ENCODE measurements at places on chromosomes 6 and 20.
A peak's percentile ranks its signal among the peaks of the same experiment; 100 is the strongest.

DNA sequence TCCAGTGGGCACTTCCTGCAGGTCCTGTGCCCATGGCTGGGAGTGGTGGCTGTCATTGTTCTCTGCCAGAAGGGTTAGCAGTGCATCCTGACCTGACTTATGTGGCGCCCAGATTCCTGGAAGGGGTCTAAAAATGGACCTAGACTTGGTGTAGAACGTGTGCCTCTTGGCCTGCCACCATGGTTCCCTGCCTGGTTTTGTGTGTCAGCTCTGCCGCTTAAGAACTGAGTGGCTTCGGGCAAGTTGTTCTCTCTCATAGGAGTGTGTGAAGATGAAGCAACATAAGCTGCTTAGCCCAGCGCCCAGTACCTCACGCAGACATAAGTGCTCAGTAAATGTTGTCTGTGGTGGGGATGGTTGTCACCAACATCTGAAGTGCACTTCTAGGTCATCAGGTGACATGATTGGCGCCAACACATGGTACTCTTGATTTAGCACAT lies 52.1 kb downstream of the PTPN1 start:
- DNase-seq = no peak

- no peak for DNase-seq
These were observed 2.8 kb upstream of the CSTL1 start for GRCh38 chr20:23436681-23437080.

DNA sequence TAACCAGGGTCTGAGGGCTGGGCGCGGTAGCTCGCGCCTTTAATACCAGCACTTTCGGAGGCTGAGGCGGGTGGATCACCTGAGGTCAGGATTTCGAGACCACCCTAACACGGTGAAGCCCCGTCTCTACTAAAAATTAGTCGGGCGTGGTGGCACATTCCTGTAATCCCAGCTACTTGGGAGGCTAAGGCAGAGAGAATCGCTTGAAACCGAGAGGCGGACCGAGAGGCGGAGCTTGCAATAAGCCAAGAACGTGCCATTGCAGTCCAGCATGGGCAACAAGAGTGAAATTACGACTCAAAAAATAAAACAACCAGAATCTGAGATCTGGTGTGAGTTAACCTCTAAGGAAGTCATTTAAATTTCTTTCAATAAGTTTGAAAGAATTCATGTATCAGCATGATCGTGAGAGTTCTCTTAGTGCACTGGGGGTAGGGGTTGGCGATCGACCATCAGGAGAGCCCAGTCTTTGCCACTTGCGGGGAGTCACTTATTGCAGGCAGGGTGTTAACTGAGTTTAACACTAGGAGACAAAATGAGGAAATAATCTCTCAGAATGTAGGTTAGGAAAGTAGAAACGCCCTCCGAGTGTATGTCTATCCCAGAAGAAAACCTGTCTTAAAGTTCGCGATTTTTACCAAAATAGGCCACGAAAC lies 206.5 kb upstream of the ZNF184 start:
- no peak for DNase-seq

- no peak for DNase-seq
These were observed 37.0 kb downstream of the RNF217 start for GRCh38 chr6:124999105-124999764.

DNA sequence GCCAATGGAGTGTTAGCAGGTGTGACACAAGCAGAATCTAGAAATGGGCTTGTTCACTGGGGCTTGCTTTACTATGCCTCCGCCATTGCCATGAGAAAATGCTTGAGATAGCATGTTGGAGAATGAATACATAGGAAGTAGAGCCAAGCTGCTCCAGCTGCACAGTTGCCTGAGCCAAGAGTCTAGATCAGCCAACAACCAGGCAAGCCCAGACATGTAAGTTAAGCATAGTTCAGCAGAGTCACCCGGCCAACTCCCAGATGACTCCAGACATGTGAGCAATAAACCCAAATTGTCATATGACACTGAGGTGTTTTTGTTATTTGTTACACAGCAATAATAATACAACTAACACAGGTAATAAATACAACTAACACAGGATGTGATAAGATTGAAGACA lies 167.9 kb downstream of the HAO1 start:
- no peak for DNase-seq

GRCh38 chr20:41533537-41534136 lies 84.5 kb downstream of the CHD6 start:
- no peak for DNase-seq

GRCh38 chr6:98056955-98057354 lies 773.9 kb upstream of the MMS22L start:
- no peak for DNase-seq

- no peak for DNase-seq
These were observed 19.1 kb downstream of the SNAI1 start for GRCh38 chr20:50001784-50002311.

GRCh38 chr6:96058082-96058481 lies 42.3 kb downstream of the FUT9 start:
- DNase-seq = no peak

DNA sequence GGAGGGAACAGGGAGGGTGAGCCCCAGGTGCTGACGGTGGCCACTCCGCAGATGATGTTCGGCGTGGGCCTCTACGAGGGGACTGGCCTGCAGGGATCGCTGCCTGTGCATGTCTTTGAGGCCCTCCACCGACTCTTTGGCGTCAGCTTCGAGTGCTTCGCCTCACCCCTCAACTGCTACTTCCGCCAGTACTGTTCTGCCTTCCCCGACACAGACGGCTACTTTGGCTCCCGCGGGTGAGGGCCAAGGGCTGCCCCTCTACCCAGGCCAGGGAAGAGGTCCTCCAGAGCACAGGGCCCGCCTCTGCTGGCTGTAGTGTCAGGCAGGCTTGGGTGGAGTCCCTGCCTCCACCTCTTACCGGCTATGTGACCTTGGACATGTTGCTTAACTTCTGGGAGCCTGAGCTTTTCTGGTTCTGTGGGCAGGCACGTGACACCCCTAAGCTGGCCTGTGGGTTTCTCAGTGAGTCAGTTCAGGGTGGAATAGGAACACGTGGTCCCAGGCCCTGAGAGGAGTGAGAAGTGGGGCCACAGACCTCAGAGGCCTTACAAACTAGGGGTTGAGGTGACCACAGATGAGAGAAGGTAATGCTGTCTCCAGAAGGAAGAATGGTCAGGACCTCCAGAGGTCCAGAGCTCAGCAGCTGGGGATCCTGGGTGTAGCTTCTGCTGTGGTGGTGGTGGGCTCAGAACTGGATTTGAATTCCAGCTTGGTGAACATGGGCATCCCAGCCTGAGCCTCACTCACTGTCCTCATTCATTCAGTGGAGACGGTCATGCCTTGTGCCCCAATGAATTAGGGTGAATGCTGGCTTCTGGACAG lies 11.9 kb downstream of the PCIF1 start:
- DNase-seq = no peak

DNA sequence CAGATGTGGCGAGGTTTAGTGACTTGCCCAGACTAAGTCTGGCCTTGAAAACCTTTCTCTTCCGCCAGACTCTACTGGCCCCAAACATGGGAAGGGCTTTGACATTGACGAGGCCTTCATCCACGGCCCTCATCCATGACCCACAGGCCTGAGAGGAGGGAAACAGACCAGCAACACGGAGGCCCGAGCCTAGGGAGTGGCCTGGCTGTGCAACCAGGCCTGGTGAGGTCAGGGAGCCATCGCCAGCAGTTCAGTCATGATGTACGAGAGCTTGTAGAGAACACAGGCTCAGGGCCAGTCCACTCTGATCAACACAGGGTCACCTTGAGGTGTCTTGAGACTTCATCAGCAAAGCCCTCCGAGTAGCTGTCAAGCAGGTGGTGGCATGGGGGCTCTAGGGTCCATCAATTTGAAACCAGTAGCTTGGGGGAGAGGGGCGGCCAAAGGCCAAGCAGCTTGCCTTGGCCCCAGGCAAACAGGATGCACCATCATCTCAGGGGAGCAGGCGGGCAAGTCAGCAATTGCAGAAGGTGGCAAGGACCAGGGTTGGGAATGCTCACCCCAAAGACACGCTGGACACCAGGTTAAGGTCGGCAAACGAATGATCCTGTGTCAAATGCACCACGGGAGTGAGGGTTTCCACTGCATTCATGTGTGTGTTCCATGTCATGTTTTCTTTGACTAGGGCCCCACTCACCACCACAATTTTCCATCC lies 36.1 kb downstream of the GFOD1 start:
- no peak for DNase-seq

- DNase-seq = no peak
These were observed 9.6 kb upstream of the NELFCD start for GRCh38 chr20:58971429-58971828.

GRCh38 chr6:19988555-19988954 lies 151.4 kb downstream of the ID4 start:
- DNase-seq = no peak

DNA sequence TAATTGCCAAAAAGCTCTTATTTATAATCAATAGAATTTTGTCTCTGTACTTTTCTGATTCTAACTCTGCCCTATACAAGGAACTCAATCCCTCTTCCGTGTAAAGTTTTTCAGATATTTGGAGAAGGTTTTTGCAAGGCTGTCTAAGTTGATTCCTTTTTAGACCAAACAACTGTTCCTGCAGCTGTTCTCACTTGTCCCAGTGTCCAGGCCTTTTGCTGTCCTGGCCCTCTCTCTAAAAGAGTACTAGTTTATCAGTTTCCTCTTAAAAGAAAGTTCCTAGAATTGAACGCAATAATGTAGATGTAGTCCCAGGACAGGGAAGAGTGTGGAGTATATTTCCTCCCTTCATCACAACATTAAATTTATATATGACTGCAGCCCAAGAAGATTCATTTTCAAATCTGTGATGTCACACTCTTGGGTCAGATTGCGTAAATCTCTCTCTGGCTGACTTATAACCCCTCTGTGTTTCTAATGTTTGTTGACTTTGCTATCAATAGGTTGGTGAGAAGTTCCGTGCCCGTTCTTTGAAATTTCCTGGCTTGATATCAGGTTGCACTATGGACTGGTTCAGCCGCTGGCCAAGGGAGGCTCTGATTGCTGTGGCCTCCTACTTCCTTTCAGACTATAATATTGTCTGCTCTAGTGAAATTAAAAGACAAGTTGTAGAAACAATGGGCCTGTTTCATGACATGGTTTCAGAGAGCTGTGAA lies 139.4 kb upstream of the GLP1R start:
- no peak for DNase-seq

DNA sequence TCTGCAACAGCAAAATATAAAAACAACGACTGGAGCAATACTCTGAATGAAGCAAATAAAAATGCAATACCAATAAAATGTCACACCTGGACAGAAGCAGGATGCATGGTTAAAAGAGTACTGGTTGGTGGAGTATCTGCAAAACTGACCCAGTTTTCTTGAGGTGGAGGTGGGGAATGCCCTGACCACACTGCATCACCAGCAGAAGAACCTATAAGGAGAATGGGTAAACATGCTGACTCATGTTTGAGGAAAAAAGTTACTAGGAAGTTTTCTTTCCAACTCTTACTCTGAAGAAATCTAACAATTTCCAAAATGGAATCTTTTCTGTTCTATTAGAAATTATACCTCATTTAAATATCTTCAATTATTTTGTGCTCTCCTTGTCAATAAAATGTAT lies 43.6 kb downstream of the REPS1 start:
- DNase-seq = peak; percentile 15

DNA sequence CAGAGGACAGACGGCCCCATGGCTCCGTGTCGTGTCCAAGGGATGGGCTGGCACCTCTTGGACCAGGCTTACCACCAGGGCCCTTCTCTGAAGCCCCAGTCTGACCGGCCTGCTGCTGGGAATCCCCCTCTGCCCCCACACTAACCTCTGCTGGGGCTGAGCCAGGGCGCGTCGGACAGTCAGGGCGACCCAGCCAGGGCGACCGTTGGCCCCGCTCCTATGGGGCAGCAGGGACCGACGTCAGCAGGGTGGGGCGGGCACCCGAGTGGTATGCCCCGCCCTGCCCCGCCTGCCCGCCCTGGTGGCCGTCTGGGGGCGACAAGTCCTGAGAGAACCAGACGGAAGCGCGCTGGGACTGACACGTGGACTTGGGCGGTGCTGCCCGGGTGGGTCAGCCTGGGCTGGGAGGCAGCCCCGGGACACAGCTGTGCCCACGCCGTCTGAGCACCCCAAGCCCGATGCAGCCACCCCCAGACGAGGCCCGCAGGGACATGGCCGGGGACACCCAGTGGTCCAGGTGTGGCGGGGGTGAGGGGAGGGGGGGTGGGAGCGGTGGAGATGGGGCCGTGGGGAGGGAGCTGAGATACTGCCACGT lies at the start of gene SLC17A9:
Gene SLC17A9, plus strand, starts transcription at position 337 of the 595 bp plus-strand sequence. Its CDS starts 122 bp downstream, at position 459.
- no peak for DNase-seq

DNA sequence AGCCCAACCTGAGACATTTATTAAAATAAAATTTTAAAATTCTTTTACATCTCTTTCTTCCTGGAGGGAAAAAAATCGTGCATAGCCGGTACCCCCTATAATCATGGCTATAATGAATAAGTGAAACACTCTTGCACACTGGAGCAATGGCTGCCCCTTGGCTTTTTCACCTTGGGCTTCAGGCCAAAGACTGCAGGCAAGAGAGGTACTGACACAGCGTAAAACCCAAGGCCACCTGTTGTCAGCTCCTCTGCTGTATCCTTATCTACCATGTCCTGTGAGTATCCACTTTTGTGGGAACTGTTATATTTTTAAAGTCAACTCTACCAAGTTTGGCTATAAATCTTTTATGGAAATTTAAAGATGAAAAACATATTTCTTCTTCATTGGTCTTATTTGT lies 23.0 kb upstream of the LY86 start:
- DNase-seq = no peak

Data from GM04503 (cell line).